H1 (cell line): ENCODE measurements at places on chromosomes 1 and 21. TPM values are rescaled to one million over a fixed set of nuclear protein-coding genes. Genes with fewer than 3 reads are reported as not detected.

RAP1GAP gene
- 7.8 and 8.4 TPM in 2 replicates for total RNA-seq

DNA sequence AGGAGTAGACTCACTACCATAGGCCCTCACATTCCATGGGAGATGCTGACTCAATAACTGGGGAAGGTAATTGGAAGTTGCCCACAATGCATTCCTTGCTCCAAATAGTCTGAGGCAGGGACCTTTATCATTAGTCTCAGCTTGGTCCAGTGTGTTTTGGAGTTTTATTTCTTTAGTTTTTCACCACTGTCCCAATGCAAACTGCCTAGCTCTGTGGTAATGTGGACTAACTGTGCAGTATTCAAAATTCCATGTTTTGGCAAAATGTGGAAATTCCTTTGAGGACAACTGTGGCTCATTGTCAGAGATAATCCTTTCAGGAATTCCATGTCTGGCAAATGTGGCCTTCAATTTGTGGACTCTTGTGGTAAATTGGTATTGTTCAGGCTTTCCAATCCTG is 78.1 kb upstream of the PAPPA2 start:
- no peak for DNase-seq

DNA sequence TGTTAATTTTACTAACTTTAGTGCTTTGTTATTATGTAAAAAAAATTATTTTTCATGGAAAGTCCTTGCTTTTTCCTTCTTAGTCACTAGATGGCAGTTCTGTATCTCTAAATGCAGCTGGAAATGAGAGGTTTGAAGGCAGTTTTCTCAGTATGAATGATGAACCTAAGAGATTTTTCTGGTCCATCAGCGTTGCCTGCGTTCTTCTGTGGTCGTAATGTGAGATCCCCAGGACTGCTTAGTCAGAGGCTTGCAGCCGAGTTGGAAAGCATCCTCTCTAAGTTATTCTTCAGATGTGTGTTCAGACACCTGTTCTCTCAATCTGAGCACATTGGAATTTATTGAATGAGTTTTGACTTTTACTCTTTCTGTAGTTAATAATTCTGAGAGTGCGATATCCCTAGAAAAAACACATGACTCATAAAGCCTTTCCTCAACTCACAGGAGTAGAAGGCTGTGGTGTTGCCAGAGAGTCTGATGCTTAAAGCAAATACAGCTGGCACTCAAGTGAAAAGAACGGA is 99.3 kb downstream of the FMN2 start:
- no peak for DNase-seq

DNA sequence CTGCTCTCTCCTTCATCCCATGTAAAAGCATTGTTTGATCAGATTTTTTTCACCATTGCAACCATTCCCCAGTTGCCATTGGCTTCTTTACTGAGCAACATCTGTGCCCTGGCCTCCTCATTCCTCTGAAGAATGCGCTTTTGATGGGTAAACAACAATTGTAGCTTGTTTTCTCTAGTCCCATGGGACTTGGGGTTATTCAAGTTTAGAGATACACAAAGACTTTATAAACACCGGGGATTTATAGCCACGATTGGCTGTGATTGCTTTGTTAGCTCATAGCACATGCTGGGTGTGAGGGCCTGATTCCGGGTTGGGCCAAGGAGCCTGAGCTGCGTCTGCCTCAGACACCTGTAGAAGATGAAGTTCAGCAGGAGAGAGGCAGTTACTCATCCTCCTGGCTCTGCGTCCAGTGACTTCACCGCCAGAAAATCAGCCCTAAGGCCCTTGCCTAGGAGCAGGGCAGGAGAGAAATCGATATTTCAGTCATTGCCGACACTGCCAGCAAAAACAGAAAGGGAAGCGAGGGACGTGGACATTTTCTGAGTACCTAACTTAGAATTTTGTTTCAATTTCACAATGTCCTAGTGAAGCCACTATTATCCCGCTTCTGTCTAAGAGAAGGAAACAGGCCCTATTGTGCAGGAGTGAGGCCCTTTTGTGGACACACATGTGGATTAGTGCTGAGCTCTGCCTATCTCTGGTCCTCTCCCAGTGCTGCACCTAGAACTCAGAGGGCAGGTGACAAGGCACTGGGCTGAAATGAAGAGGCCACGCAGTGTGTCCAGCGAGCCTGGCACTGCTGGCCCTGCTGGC is 159.8 kb upstream of the USP24 start:
- DNase-seq: no peak

DNA sequence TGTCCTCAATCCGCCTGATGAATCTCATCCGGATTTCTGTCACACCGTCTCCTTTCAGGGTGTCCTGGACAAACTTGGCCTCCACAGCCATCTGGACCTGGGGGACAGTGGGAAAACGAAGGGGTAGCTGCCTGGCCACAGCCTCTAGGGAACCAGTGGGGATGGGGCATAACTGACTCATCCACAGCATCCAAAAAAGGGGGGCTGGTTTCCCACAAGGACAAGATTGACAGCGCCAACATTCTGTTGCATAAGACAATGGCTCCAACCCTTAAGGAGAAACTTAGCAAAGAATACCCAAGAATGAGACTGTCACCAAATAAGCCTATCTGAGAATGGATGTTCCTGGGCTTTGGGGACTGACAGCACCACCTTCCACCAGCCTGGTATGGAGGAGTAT is 12.1 kb downstream of the TRAPPC3 start:
- no peak for DNase-seq

DNA sequence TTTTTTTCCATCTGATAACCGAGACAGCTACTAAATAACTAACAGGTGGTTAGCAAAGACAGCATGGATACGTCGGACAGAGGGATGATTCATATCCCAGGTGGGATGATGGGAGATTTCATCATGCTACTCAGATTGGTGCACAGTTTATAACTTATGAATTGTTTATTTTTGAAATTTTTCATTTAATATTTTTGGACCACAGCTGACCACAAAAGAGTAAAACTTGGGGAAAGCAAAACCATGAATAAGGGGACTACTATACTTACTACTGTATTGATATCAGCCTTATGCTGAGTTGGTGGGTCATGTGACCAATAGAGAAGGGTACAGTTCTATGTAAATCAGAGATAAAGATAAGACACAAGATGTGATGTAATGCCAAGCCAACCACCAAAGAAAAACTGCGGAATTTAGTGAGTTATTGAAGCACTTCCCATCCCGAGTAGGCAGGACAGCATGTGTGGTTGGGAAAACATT is 248.1 kb upstream of the C1orf105 start:
- no peak for DNase-seq
